Iris pigment epithelial cell (primary cell): ENCODE measurements at places on chromosomes 5 and 9.
A peak's percentile ranks its signal among the peaks of the same experiment; 100 is the strongest.

DNA sequence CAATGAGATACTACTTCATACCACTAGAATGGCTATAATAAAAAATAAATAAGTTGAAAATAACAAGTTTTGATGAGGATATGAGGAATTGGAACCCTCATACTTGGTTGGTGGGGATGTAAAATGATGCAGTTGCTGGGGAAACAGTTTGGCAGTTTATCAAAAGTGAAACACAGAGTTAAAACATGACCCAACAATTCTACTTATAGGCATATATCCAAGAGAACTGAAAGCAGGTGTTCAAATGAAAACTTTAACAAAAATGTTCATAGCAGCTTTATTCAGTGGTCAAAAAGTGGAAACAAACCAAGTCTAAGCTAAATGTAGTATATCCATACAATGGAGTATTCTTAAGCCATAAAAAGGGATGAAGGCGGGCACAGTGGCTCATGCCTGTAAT lies 13.1 kb upstream of the LHFPL2 start:
- no peak for DNase-seq

- peak; percentile 24 for DNase-seq
Measured at GRCh38 chr5:53073348-53073747, 36.2 kb downstream of the MOCS2 start.

GRCh38 chr9:137664676-137665075 lies 45.9 kb downstream of the EHMT1 start:
- DNase-seq, result no peak

- DNase-seq, result peak; percentile 77
Measured at GRCh38 chr5:124745928-124746915, at the start of gene ZNF608. ZNF608 (minus strand) TSS chr5:124746639; CDS start chr5:124744989, 1,650 bp downstream.

DNA sequence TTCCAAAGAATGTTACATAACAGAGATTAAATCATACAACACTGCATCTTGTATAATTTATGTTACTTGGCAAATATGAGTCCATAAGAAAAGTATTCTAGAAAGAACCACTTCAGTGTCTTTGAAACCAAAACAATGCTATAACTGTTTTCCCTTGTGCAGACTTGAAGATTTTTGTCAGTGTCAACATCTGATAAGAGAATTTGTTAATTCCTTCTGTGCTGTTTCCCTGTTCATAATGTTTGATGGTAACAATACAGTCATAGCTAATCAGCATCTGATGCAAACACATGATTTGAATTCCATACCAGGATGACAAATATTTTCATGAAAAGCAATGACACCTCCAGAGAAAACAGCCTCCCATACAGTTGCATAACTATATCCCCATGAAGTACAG lies 306.8 kb downstream of the SEMA5A start:
- DNase-seq, result peak; percentile 61

DNA sequence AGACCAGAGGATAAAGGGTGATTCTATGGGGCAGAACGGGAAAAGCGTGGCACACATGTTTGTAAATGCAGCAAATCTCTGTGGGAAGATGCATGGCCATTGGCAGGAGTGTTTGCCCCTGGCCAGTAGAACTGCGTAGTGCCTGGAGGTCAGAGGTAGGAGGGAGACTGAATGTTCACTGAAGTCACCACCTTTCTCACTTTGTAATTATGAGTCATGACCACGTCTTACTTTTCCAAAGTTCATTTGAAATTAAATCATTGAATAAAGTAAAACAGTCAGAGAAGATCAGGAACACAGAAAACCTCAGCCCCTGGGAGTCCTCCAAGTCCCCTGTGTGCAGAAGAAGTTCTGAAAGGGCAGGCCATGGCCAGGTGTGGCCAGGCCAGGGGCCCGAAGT lies 4.6 kb downstream of the PTGES start:
- DNase-seq, result peak; percentile 54

- peak; percentile 54 for DNase-seq
Measured at GRCh38 chr9:92496396-92497176, 14.3 kb upstream of the ASPN start.

DNA sequence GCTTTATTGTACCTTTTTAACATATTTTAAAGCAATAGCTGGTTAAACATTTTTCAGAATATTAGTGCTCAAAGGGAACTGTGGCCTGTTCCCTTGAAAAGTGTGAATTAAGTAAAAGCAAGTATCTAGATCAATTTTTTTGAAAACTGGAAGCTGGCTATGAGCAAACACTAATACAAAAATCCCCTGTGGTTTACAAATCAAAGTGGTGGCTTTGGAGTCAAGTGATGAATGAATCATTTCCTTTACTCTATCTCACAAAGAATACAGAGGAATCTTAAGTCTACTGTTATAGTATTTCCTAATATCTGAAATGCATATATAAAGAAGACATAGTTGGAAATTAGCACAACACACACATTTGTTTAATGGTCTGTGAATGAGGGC lies 212.4 kb upstream of the C9orf72 start:
- DNase-seq, result peak; percentile 37

DNA sequence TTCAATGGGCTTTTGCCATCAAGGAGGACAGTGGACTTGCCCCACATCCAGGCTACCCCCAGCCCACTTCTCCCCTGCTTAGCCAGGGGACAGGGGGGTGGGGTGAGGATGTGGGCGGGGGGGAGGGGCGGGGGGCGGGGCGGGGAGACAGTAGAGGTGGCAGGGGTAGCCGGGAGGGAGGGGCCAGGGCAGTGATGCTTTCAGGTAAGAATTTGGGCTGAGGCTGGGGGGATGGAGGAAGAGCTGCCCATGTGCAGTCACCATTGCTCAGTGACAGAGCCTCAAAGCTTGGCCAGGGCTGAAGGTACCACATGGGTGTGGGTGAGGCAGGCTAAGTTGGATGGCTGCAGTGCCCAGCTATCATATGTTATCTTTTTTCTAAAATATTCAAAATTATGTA lies 40.7 kb upstream of the HNRNPA0 start:
- no peak for DNase-seq
